BJ (cell line): ENCODE measurements at places on chromosomes 1 and 21.

DNA sequence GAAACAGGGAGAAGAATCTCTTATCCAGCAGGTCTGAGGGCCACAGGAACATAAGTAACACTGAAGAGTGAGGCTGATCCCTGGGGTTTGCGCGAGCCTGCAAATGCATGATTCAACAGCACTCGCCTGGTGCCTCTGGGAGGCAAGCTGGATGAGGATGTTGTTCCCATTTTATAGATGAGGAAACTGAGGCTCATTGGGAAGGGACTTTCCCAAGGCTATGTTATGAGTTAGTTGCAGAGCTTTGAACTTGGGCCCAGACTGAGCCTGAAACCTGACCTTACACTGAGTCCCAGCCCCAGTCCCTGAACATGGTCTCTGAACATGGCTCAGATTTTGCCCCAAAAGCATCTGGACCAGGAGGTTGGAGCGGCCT, 27.7 kb upstream of the POU3F1 start:
- no peak for DNase-seq

GRCh38 chr1:172040466-172040865, 199.2 kb downstream of the DNM3 start:
- DNase-seq = peak; percentile 22

- no peak for DNase-seq
Observed at GRCh38 chr1:185353124-185353523, 36.1 kb upstream of the IVNS1ABP start.

- no peak for DNase-seq
Observed at GRCh38 chr1:229340496-229340895, 2.4 kb downstream of the CCSAP start.

GRCh38 chr1:160129966-160130365, 14.4 kb downstream of the ATP1A2 start:
- DNase-seq = no peak
